ENCODE measurements at places on chromosomes 4 and X.

DNA sequence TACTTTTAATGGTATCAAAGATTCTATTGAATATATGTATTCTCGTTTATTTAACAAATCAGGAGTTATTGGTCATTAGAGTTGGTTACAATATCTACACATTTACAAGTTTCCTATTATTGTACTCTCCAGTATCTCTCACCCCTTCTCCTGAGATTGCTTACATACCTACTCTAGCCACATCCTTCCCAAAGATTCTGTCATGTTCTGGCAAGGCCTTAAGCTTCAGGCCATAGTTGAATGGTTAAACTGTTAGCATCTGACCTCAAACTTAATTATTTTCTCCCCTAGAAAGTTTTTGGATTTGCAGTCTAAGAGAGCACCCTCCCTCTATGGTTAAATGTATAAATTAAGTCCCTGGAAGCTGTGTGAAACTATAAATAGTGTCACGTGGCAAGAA is 784.2 kb downstream of the GLUD2 start:
- no peak for DNase-seq

- DNase-seq = no peak
Observed at GRCh38 chr4:108170631-108171338, 2.1 kb upstream of the LEF1 start.

- no peak for DNase-seq
Observed at GRCh38 chrX:43448688-43449087, 207.4 kb upstream of the MAOA start.

GRCh38 chrX:98924511-98924910 is 1485.6 kb downstream of the PCDH19 start:
- no peak for DNase-seq

DNA sequence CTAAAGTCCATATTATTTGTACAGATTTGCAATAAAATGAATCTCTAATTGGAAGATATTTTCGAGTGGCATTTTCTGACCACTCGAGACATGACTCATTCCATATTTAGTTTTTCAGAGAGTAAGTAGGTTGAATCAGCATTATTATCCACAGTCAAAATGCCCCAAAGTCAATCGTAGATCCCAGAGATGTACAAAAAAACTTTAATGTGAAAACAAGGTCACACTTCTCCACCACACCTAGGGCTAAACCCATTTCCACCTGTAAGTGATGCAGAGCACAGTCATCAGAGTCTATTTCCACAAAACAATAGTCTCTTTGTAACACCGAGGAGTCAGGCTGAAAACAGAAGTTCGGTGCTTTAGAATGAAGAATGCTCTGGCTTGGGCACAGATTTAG is 117.1 kb upstream of the TENM3 start:
- no peak for DNase-seq

GRCh38 chr4:40193016-40193571 is 3.7 kb upstream of the RHOH start:
- no peak for DNase-seq

GRCh38 chr4:95293014-95293413 is 255.8 kb downstream of the UNC5C start:
- DNase-seq = peak; percentile 6

GRCh38 chr4:41257906-41258305 is 1.2 kb downstream of the UCHL1 start:
- no peak for DNase-seq

GRCh38 chr4:92241094-92241493 is 62.7 kb upstream of the GRID2 start:
- DNase-seq = no peak

- DNase-seq = no peak
Observed at GRCh38 chr4:1852904-1853623, 2.9 kb downstream of the LETM1 start.

- DNase-seq = no peak
Observed at GRCh38 chr4:66885501-66886165, 659.7 kb downstream of the CENPC start.

- DNase-seq = no peak
Observed at GRCh38 chrX:134688031-134688823, 30.0 kb upstream of the PLAC1 start.

- no peak for DNase-seq
Observed at GRCh38 chr4:113052379-113052951, 3.0 kb downstream of the ANK2 start.

DNA sequence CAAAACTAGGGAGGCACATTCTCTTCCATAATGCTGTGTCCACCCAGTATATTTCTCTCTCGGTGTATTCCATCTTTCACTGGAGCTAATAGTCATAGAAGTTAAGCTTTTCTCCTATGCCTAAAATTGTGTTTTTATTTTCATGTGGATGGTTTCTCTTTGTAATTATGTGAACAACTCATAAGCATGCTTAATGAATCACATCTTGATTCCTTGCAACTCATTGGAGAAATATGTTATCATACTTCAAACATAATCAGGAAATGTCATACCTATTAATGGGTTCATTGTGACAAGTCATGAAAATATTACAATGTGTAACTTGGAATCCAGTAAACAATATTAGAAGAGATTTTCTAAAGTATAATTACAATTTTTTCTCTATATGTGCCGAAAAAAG is 186.3 kb downstream of the SLC7A11 start:
- no peak for DNase-seq

DNA sequence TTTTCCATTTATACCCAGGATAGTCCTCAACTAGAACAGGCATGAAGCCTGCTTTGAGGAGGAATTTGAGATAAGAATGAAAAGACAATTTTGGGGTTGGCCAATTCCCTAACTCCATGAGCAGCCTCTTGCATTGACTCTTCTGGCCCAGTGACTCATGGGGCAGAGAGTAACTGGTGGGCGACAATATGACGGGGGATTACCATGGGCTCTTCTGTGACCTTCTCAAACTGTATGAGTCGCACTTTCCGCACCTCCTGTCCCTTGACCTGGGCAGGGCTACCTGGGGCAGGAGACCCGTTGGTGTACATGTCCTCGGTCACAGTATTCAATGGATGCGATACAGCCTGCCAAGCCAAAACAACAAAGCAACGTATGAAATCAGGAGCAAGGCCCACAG is 13.3 kb downstream of the MPP1 start:
- no peak for DNase-seq

- no peak for DNase-seq
Observed at GRCh38 chr4:170978990-170979389, 834.2 kb upstream of the GALNTL6 start.

DNA sequence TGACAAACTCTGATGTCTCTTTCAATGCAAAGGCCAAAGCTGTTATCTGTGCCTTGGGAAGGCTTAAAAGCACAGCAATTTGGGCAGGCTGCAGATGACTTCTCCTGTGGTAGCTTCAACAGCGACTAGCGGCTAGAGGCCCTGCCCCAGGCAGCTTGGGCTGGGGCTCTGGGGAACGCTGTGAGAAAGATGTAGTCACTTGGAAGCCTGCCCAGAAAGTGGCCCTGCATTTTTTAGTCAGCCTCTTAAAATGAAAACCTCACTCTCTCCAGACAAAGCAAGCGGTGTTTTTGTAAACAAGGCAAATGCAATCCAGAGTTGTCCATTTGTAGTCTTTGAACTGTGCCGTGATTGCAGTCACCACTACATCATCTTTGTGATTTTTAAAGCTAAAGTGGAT is 27.5 kb downstream of the PCYT1B start:
- no peak for DNase-seq

GRCh38 chr4:187480146-187481145 is 515.1 kb upstream of the ZFP42 start:
- no peak for DNase-seq

DNA sequence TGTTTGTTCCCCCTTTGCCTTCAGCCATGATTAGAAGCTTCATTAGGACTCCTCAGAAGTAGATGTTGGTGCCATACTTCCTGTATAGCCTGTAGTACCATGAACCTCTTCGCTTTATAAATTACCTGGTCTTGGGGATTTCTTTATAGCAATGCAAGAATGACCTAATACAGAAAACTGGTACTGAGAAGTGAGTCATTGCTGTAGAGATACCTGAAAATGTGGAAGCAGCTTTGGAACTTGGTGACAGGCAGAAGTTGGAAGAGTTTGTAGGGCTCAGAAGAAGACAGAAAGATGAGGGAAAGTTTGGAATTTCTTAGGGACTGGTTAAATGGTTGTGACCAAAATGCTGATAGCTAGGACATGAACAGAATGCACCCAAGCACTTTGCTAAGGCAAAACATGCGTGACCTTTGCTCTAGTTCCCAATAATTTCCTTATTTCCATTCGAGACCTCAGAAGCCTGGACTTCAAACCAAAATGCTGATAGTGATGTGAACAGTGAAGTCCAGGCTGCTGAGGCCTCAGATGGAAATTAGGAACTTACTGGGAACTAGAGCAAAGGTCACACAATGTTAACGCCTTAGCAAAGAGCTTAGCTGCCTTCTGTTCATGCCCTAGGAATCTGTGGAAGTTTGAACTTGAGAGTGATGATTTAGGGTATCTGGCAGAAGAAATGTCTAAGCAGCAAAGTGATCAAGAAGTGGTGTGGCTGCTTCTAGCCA is 3.0 kb upstream of the USP46 start:
- no peak for DNase-seq

DNA sequence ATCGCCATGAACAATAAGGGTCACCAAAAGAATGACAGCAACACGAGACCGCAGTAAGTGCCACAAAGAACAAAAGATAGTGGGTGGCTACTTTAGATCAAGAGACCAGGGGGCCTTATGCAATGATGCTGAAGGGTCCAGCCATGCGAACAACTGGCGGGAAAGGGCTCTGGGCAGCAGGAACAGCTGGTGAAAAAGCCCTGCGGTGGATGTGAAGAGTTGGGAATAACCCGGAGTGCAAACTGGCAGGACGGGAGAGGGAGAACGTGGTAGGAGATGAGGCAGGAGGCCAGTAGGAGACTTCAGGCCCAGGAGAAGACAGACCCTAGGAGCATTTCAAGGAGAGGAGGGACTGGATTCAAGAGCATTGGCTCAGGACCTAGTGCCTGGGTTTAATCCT is 120.2 kb downstream of the AFAP1 start:
- no peak for DNase-seq

- DNase-seq = no peak
Observed at GRCh38 chr4:27490315-27490714, 629.7 kb downstream of the STIM2 start.

DNA sequence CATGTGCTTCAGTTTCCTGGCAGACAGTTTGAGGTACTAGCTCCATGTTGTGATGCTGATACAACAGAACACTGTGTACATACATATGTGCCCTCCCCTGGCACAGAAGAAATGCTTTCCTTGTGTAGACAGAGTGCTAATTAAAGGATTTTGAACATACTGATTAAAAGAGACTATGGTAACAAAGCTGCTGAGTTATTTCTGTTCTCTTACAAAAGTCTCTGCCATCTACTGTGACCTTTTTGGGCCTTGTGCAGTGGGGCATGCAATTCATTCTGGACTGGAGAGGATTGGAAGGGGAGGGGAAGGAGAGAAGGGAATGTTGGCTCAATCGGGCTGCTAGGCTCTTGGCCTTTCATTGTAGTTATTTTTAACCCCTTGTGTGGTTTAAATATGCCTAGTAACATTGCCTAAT is 6.0 kb downstream of the PDLIM5 start:
- no peak for DNase-seq

DNA sequence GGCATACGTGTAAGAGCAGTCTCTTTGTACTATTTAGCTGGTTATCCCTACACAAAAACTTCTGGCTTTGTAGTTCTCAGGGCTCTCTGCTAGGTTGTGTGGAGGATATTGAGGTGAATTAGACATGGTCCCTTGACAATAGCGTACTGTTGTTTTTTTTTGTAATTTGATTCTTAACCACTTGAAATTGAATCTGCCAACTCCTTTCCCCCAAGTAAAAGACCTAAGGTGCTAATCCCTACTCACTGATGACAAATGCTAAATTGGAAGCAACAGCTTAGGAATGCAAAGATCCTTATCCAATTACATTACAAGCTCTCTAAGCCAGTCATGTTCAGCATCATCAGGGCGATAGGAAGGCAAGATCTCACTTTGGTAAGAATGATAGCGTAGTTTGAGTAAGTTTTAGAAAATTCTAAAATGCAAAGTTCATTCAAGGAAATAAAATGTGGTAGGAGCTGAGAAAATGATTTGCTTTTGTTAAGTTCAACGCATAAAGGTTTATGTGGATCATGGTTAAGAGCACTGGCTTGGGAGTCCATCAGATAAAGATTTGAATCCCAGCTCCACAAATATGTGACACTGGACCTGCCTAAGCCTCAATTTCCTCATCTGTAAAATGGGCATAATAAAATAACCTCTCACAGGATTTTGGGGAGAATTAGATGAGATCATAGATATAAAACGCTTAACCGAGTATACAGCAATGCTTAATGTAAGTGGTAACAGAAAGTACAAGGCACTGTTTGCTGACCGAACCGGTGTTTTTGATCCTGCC is 39.3 kb downstream of the DOCK11 start:
- DNase-seq = no peak

DNA sequence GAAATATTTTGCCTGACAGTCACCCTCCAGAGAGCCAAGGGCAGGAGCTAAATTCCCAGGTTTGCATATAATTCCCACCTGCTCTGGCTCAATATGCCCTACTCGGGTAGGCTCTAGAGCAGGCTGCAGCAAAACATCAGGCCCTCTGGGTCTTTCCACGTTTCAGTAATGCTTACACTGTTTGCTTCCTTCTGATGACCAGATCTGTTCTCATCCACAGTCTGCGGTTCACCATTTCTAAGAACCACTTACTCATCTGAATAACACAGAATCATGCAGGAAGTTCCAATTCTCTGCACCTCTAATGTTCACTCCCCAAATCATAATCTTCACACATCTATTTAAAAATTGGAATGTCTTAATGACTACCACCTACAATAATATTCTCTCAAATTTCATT is 141.4 kb downstream of the PPP3CA start:
- no peak for DNase-seq

DNA sequence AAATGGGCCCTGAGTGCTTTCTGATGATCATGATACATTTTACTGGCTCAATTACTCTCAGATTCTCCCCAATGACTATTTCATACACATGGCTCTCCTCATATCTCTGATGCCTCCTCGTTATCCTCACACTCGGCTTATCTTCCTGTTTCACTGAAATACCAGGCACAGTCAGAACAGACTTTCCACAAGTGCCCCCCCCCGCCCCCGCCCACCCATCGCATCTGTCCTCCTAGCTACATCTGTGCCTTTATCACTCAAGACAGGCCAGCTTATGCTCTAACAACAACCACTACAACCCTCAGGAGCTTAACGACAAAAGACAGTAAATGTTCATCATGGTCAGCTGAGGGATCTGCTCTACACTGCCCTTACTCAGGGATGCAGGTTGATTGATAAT is 610.6 kb upstream of the DIPK2B start:
- no peak for DNase-seq

DNA sequence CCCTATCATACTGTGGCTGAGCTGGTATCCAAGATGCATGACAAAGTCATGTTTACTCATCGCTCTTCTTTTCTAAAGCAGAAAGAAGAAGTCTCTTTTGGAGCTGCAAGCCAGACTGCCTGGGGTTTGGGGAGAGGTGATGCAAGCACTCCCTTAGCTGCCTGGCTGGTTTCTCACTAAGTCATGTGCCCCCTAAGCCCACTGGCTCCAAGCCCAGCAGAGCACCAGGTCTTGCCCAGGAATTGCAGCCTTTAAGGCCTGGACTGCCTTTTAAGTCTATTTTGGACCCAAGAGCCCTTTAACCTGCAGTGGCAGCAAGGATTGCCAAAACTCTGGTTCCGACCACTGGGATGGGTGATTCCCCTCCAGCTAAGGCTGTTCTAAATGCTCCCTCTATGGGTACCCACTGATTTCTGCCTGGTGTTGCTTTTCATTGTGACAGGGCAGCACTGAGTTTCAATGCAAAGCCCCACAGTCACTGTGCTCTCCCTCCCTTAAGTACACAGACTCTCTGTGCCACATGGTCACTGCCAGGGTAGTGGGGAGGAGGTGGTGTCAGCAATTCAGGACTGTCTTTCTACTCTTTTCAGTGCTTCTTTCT is 548.6 kb downstream of the TLL1 start:
- DNase-seq = no peak
